NCI-H1092 (cell line): ENCODE measurements at places on chromosomes 16 and 17.

DNA sequence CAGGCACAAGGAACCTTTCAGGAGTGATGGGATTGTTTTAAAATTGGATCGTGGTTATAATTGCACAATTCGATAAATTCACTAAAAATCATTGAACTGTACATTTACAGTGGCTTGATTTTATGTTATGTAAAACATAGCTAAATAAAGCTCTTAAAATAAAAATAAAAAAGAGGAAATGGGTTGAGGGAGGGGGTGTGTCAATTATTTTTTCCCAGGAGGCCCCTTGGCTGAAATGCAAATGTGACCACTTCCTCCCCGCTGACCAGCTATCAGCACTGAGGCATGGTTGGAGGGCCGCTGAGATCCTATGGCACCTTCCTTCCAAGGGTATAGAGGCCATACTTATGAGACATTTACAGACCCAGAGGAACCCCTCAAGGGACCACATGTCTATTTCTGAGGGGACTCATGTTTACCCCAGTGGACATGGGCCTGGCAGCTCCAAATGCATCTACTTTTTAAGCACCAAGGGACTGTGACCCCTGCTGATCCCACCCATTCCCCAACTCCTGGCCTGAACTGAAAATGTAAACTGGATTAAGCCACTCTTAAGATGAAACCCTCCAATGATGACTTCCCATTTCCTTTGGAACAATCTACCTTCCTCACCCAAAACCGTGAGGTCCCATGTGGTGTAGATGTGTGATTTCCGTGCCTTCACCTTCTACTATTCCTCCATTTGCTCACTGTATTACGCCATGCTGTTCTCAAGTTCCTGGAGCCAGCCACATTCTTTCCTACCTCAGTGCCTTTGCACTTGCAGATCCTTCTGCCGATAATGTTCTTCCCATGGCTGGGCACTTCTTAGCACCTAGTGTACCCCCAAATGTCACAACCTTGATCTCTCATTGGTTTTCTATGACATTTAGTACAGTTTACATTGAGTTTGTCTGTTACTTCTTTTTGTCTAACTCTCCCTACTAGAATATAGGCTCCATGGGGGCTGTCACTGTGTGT lies 2.8 kb upstream of the IL21R start:
- no peak for DNase-seq

DNA sequence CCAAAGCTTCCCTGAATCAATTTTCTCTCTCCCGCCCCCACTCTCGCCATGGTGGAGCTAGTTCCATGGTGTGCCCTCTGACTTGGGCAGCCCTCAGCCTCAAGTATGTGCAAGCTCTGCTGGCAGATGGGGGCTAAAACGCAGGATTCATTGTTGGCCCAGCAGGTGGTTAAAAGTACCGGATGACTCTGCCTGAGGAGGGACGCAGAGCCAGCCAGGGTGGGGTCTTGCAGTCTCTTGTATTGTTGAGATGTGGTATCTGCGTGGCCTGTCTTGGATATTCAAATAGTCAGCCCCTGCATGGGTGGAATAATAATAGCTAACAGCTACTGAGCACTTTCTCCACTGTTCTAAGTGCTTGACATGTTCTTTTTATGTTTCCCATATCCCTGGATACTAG lies 36.7 kb upstream of the CPNE2 start:
- no peak for DNase-seq

GRCh38 chr17:16917671-16918394 lies 54.1 kb downstream of the TNFRSF13B start:
- no peak for DNase-seq

GRCh38 chr17:18361837-18362697 lies 1.3 kb downstream of the SHMT1 start:
- DNase-seq, result no peak

- no peak for DNase-seq
Observed at GRCh38 chr16:89607937-89608740, 5.3 kb upstream of the DPEP1 start.

GRCh38 chr17:73769479-73769878 lies 125.2 kb upstream of the SDK2 start:
- DNase-seq, result no peak

DNA sequence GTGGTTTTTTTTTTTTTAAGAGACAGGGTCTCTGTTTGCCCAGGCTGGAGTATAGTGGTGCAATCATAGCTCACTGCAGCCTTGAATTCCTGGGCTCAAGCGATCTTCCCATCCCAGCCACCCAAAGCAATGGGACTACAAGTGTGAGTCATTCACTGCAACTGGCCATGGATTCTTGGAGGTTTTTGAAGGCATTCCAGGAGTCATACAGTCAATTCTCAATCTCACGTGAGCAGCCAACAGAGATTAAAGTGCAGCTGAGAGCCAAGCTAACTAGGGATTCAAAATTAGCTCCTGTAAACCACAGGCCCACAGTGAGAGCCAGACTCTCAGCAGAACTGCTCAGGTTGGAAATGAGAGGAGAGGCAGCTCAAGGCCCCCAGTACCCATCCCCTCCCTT lies 30.2 kb downstream of the XPO6 start:
- DNase-seq, result no peak

DNA sequence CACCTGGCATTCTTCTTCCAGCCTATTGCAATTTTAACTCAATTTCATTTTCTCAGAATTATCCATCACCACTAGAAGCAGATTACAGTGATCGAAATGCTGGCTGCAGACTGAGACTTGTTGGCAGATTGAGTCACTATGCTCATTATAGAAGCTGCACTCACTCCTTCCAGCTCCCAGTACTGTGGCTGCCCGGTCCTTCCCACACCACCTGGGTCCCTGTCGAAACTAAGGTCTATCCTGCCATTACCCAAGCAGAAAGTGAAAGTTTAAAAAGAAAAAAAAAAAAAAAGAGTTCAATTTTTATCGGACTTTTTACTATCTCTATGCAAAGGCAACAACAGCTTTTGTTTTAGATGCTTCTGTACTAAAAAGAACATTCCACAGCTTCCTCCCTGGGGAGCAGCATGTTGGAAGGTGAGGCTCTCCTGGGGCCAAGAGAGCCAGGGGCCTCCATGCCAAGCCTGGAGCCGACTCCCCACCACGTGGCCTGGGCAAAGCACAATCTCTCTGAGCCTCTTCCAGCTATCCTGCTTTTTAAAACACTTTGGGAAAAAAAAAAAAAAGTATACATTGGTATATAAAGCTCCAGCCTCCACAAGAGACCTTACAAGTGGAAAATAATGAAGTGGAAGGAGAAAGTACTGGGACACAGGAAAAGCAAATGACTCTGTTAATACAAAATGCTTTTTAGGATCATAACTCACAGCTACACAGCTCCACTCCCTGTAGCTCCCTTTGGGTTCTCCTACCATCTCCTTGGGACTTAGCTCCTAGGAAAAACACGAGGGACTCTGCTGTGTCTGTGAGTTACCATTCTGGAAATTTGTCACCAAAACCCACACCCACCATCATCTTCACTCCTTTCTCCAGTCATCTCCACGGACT lies 77.8 kb downstream of the USP31 start:
- no peak for DNase-seq
